ENCODE measurements at places on chromosomes 1 and 21.

DNA sequence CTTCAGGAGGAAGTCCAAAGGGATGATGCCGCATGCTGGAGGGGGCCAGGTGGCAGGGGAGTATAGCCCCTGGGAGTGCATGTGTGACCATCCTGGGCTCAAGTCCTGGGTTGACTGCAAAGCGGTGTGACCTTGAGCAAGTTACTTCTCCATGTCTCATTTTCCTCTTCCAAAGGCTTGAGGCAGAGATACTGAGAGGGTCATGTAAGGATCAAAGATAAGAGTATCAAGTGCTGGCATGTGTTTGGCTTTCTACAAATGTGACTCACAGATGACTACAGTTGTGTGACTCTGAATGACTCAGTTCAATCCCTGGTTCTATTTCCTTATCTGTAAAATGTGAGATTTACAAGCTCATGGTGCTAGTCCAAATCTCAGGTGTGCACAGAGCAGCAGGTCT is 26.1 kb downstream of the PROK1 start:
- DNase-seq = no peak

- DNase-seq = no peak
These were observed 654.1 kb downstream of the PTPRC start for GRCh38 chr1:199292896-199293295.

- DNase-seq = no peak
These were observed 32.3 kb downstream of the MAN1C1 start for GRCh38 chr1:25648681-25649440.

DNA sequence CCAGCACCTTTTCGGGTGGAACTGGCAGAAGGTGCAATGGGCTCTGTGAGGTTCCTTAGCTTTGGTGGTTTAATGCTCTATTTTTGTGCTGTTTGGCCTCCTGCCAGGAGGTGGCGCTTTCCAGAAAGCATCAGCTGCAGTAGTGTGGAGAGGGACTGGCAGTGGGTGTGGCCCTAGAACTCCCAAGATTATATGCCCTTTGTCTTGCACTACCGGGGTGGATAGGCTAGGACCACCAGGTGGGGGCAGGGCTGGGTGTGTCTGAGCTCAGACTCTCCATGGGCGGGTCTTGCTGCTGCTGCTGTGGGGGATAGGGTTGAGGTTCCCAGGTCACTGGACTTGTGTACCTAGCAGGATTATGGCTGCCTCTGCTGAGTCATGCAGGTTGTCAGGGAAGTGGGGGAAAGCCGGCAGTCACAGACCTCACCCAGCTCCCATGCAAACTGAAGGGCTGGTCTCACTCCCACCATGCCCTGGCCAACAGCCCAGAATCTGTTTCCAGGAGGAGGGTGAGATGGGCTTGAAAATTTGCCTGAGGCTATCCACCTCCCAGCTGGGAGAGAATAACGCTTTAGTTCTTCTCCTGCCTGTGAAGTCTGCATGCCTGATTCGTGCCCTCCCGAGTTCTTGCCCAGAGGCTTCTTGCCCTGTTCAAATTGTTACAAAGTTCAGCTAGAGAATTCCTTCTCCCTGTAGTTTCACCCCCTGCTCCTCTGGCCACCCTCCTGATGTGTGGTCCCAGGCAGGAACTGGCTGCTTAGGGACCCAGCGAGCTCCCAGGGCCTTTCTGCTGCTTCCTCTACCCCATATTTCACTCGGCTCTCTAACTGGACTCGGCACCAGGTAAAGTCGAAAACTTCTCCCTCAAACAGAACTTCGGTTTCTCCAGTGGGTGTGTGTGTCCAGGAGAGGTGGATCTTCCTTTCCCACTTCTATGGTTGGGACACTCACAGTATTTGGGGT is 76.5 kb upstream of the BTG3 start:
- no peak for DNase-seq

DNA sequence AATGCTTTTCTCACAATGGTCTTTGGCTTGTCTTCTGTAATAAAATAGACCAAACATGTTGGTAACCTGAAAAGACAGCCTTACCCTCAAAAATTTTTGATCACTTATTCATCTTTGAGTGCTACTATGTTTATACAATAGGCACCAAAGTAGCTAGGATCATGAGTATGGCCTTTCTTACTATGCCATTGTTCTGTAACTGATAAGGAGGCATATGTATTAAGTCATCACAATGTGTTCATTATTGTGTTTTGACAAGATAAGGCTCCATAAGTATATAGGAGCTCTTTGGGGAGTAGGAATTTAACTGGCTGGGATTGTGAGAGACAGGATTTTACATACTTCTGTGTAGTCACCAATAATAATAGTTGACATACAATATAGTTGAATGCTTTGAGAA is 675 bp downstream of the TMCO2 start:
- DNase-seq = no peak

GRCh38 chr1:93542398-93542797 is 94.5 kb downstream of the FNBP1L start:
- DNase-seq = no peak

DNA sequence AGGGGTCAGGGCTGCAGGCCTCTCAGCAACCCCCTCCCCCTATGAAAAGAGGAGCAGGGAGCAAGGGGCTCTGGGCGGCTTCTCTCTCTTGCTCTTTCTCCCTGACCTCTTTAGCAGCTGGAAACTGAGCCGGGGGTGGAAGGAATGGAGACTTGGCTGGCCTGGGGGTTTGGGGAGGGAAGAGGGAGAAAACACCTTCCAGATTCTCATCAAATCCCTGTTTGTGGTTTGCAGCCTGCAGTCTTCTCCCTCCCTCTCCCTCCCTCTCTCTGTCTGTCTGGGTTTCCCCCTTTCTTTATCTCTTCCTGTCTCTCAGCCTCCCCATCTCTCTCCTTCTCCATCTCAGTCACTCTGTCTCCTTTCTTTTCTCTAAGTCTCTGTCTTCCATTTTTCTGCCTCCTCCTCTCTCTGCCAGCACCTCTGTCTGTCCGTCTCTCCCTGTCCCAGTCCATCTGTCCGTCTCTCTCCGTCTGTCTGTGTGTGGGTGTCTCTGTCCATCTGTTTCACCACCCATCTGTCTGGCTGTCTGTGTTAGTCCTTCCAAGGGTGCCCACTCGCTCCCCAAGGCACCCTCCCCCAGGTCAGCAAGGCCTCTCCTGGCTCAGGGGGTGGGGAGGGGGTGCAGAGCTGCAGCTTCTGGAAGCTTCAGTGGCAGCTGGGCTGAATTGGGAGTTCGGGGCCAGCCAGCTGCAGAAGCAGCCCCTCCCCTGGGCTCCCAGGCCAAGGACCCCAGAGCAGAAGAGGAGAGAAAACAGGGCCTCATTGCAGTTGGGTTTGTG is 6.2 kb downstream of the AHDC1 start:
- DNase-seq = no peak

GRCh38 chr1:175081983-175082382 is 14.3 kb downstream of the TNN start:
- DNase-seq = no peak

DNA sequence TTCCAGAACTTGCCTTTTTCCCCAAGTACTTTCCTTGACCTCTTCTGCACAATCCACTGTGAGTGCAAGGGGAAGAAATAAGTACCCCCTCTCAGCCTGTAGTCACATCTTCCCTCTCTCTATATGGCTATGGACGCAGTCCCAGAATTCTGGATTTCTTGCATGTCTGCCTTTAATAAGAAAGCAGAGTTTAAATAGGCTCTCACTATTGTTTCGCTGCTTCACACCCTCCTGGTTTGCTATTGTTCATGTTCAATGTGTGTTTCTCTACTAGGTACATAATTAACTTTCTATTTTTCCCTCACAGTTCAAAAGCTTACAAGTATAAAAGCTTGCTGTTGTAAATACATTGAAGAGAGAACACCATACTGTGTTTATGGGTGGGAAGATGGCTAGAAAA is 181.5 kb upstream of the C1orf105 start:
- no peak for DNase-seq

GRCh38 chr1:163265547-163265946 is 56.2 kb upstream of the NUF2 start:
- DNase-seq = no peak

DNA sequence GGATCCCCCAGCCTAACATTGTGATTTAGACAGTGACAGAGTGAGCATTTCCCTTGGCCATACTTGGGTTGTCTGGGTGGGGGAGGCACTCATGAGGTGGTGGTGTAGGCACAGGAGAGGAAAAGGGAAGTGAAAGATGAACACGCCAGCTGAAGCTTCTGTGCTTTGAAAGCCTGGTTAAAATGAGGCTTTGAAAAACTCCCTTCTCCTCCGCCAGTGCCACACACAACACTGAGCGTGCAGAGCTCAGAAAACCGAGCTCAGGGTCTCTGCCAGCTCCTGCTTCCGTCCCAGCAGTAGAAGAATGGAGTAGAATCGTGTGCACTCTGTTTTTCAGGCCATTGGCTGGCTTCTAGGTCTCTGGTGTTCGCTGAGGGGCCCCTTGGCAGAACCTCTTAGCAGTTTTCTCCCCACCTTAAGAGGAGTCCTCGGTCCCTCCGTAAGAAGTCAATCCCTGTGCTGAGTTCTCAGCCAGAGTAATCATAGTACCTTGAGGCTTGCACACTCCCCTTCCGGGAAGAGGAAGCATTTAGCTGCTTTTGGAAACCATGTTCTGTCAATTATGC is 12.9 kb downstream of the PLEKHM2 start:
- DNase-seq = no peak

DNA sequence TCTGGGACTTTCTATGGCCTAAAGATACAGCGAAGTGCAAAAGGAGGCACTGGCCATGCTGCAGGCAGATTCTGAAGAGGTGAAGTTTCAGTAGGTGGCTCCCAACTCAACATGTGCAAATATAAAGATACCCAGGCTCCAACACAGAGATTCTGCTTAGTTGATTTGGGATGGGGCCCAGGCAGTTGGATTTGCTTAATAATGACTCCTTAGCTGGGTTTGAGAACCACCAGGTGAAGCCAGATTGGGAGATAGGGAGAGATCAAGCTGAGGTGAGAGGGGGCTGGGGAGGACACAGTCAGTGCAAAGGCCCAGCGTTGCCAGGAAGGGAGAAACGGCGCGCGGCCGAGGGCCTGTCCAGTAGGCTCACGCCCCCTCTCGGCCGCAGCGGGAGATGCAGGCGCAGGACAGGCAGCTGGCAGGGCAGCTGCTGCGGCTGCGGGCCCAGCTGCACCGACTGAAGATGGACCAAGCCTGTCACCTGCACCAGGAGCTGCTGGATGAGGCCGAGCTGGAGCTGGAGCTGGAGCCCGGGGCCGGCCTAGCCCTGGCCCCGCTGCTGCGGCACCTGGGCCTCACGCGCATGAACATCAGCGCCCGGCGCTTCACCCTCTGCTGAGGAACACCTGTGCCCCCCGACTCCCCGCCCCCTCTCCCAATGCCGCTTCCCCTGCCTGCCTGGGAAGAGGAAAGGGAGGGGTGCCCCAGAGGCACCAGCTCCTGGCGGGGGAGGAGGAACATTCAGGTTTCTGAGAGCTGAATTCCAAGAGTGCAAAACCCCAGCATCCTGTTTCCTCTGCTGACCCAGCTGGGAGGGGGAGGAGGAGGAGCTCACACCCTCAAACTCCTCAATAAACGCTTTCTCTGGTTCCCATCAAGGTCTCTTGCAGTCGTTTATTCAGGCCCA is 1.2 kb downstream of the FAM167B start:
- peak; percentile 55 for DNase-seq

DNA sequence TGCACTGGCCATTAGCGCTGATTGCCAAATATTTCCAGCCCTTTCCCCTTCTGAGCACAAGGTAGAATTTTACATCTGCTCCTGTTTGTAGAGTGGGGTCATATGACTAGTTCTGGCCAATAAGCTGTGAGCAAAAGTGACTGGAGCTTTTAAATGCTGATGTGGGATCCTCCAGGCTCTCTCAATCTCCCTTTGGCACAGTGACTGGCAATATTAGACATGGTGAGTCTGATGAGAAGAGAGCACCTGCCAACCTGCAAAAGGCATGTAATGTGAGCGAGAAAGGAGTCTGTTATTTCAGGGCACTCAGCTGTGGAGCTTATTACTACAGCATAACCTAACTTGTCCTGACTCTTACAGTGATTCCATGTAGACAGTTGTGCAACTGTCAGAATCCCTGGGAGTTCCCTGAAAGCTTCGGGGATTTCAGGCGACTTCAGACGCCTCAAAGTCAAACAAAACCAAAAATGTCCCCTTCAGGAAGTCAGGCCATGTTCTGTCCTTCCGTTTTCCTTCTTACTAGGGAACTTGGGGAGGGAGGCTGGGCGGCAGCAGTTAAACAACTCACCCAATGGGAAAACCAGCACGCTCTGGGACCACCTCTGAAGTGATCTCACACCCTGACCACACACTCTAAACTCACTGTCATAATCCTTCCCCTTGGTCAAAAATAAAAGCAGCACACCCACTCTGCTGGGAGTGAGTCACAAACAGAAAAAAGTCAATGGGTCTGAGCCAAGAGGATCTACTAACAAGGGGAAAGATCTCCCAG is 3.6 kb upstream of the RASSF5 start:
- DNase-seq = no peak

DNA sequence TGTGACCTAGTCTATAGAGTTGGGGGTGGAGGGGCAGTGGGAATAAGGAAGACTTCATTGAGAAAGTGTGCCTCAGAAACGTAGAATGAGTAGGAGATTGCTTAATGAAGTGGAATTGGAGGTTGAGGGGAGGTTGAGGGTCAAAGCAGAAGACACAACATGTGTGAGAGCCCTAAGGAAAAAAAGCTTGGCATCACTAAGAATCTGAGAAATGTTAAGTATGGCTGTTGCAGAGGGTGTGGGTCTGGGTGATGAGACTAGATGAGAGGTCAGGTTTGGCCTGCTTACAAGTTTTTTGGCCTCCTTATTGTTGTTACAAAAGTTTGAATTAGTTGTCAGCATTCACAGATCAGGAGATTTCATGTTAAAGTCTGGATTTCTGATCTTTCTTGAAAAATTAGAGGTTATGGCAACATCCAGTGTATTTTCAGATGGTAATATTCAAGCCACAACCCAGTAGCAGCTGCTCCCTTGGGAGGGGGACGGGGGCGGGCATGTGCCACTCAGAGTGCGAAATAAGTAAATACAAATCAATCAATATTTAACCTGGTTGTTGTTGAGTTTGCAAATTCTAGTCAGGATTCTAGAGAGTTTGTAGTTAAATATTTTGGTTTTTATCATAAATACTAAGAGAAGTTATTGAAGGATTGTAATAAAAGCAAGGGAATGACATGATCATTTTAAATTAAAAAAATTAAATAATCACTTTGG is 4.3 kb downstream of the MAN1A2 start:
- no peak for DNase-seq

GRCh38 chr1:96721053-96721415 is 550 bp upstream of the PTBP2 start:
- DNase-seq = no peak

DNA sequence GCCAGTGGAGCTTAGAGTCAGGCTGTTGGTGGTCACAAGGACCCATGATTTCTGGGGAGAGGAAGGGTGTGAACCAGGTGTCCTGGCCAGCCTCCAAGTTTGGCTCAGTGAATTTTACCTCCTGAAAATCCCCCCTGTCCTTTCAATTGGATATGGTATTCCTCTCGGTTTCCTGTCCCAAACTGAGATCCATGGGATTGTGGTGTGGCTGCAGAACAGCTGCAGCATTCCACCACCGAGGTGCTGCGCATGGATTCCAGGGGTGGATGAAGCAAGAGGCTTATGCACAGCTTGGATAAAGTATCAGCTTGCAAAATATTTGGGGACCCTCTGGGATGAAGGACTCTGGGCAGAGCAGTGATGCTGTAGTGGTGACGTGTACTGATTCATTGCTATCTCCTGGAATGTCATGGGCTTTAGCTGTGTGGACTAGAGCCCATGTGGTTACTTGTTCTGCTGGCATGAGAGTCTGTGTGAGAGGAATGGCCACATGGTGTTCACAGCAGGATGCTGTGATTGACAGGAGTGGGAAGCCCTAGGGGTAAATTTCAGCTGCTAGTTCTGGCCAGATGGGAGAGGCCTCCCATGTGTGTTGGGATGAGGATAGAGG is 148.7 kb upstream of the SPAG17 start:
- DNase-seq = no peak

Measured in NCI-H1930 (cell line).